Left lobe of liver (tissue), 2 donors: ENCODE measurements at places on chromosomes 5 and 9.

- DNase-seq, result no peak
These were observed 74.1 kb upstream of the CCL21 start for GRCh38 chr9:34783951-34784487.

- no peak for DNase-seq
These were observed 49.7 kb upstream of the FST start for GRCh38 chr5:53430618-53431252.

DNA sequence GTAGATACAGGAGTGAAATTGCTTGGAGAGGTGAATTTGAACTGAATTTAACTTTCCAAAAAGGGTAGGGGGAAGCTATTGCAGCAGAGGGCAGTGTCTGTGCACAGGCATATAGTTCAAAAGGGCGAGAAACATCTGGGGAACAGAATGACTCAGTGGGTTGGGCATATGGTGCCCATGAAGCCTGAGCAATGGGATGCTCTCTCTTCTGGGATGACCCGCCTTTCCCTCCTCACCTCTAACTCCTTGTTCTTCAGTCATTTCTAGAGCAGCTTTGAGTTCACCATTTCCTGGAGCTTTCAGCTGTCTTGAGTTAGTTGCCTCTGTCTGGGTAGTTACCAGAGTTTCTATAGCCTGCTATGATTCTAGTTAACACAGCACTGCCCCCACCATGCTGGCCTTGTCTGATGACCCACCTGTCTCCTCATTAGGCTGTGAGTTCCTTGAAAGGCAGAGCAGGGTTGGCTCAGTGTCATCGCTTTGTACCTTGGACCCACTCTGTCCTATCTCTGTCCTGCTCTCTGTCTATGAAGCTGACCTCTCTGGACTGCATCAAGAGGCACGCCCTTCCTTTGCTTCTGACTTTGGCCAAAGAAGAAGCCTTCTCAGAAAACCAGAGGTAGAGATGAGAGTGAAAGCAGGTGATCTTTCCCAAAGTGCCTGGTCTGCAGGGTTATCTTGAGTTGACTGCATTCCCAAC is 299.6 kb upstream of the KLF4 start:
- no peak for DNase-seq

GRCh38 chr9:124257070-124257843 is 492 bp upstream of the NEK6 start:
- no peak for DNase-seq
